ENCODE measurements at places on chromosomes 3 and 15. TPM values are rescaled to one million over a fixed set of nuclear protein-coding genes. Genes with fewer than 3 reads are reported as not detected.

DNA sequence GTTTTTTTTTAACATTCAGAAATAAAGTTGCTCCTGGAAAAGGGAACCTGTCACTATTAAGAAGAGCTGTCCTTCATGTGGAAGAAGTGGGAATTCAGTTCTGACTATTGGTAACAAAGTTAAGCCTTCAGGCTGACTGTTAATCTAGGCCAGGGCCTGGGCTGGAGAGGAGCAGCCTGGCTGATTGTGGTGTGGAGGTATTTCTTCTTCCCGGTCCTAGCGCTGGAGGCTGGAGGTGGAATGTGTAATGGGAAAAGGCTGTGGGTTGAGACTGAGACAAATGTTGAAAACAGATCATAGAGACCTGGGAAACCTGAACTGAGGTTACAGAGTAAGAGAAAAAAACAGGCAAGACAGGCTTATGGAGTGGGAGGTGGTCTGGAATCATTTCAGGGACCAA, 23.8 kb upstream of the SH3BP5 start:
- H3K4me1 ChIP-seq, result peaks cover 14% of the 10 kb centered on the region
- H3K4me3 ChIP-seq, result no peak overlapping the region
- no peaks in the 10 kb centered on the region for H3K36me3 ChIP-seq

DNA sequence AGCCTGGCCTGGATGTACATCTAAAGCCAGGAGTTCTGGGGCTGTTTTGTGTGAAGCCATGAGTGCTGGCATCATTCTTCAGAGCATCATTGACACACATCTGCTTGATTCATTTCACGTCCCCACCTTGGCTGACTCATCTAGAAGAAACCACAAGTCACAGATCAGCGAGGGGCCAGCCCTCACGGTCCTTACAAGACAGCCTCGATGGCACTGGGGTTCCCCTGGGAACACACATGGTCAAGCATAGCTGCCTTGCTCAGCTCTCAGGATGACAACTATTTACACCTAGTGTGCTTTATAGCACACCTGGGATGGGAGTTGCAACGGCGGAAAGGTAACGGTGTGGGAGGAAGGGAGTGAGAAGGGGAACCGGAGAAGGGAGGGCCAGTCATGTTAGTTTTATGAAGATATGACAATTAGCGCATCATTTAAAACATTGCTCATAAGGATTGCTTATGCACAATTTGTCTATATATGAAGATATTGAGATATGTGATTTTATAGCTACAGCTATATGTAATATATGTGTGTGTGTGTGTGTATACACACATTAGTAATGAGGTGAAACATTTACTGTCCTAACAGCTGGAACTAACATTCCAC, 227.1 kb downstream of the RPLP1 start:
- no peak overlapping the region for H3K4me3 ChIP-seq
- H3K27ac ChIP-seq, result no peak overlapping the region
- H3K27me3 ChIP-seq, result no peaks in the 10 kb centered on the region
- H3K4me1 ChIP-seq, result no peaks in the 10 kb centered on the region

DNA sequence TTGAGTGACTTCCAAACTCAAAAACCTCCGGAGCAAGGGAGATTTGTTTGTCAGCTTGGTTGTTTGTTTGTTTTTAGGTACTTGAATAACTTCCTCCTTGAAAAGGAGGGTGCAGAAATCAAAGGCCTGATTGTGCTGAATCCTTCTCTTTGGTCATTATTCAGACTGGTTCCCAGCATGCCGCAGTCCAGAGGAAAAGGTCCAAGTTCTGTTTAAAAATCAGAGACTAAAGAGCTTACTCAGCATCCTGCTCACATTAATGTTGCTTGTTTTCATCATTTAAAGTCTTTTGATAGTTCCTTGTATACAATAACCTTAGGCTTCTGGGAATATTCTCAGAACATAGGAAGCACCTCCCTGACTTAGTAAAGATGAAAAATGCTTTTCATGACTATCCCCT, 982 bp upstream of the SCG3 start:
- H3K4me1 ChIP-seq, result no peaks in the 10 kb centered on the region
- DNase-seq, result no peak
- no peak overlapping the region for H3K27ac ChIP-seq
- H3K27me3 ChIP-seq, result peaks cover 27% of the 10 kb centered on the region

- H3K27ac ChIP-seq, result no peak overlapping the region
- no peaks in the 10 kb centered on the region for H3K36me3 ChIP-seq
- H3K4me1 ChIP-seq, result no peaks in the 10 kb centered on the region
- DNase-seq, result no peak
Measured at GRCh38 chr15:25176616-25176923, 221.8 kb downstream of the SNRPN start.

DNA sequence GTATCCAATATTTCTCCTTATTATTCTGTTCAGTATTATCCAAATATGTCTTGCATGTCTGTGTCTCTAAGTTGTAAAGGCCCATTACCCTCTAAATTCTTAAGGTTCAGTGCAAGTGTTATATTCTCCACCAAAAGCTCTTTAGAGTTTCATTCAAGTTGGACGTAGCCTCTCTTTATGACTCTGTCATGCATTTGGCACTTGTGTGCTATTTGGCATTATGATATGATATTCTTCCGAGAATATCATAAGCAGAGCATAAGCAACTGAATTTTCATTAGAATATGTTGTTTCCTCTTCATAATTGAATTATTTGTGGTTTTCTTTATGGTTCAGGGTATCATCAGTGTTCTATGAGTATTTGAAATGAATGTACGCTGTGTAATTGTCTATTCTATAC, 594.2 kb downstream of the NAALADL2 start:
- no peaks in the 10 kb centered on the region for H3K27me3 ChIP-seq
- DNase-seq, result no peak
- no peaks in the 10 kb centered on the region for H3K36me3 ChIP-seq
- no peak overlapping the region for H3K4me3 ChIP-seq
- no peak overlapping the region for H3K27ac ChIP-seq

DNA sequence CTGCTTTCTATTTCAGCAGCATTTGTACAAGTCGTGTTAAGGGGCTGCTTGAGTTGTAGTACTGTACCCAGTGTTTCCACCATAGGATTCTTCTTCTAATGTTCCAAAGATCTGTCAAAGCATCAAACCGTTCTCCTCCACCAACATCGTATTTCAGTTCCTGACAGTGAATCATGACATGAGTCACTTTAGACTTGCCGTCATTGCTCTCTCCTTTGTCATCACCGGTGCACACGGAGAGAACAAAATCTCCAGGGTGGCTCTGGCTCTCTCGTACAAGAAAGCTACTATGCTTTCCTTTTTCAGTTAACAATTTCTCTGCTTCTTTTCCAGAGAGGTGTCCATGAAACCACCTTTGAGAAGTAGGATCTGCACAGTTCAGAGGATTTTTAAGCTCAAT, 270.9 kb upstream of the CCDC54 start:
- no peaks in the 10 kb centered on the region for H3K27me3 ChIP-seq
- H3K36me3 ChIP-seq, result no peaks in the 10 kb centered on the region
- no peak overlapping the region for H3K27ac ChIP-seq
- H3K4me1 ChIP-seq, result no peaks in the 10 kb centered on the region
- no peak overlapping the region for H3K4me3 ChIP-seq

GRCh38 chr3:195914648-195915473, 6.5 kb upstream of the TNK2 start:
- no peak overlapping the region for H3K4me3 ChIP-seq
- H3K4me1 ChIP-seq, result peaks cover 22% of the 10 kb centered on the region

- no peak overlapping the region for H3K27ac ChIP-seq
- no peaks in the 10 kb centered on the region for H3K27me3 ChIP-seq
- no peaks in the 10 kb centered on the region for H3K36me3 ChIP-seq
- H3K4me3 ChIP-seq, result no peak overlapping the region
- no peaks in the 10 kb centered on the region for H3K4me1 ChIP-seq
Measured at GRCh38 chr3:45332493-45332892, 55.9 kb upstream of the LARS2 start.

GRCh38 chr3:11401434-11401833, 129.2 kb downstream of the ATG7 start:
- H3K27me3 ChIP-seq, result no peaks in the 10 kb centered on the region
- H3K4me1 ChIP-seq, result no peaks in the 10 kb centered on the region
- no peak overlapping the region for H3K4me3 ChIP-seq
- H3K27ac ChIP-seq, result no peak overlapping the region
- no peak for DNase-seq

DNA sequence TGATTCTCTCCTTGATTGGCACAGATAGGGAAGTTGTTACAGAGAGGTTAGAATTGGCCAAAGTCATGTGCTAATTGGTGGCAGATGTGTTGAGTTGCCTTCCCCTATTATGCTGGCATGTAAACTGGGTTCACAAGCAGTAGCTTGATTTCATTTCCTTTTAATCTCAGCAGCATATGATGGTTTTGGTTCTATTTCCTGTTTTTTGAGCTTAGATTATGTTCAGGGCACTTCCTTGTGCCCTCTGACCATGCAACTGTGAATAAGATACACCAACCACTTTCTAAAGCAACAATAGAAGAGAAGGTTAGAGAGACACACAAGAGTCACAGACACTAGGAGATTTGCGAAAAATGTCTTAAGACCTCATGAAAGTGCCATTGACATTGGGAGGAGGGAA, 16.5 kb downstream of the HPS3 start:
- peaks cover 82% of the 10 kb centered on the region for H3K36me3 ChIP-seq
- H3K27me3 ChIP-seq, result no peaks in the 10 kb centered on the region

GRCh38 chr3:132564070-132564465, 33.0 kb upstream of the ACKR4 start:
- H3K27ac ChIP-seq, result no peak overlapping the region
- no peak overlapping the region for H3K4me3 ChIP-seq
- H3K27me3 ChIP-seq, result no peaks in the 10 kb centered on the region
- no peaks in the 10 kb centered on the region for H3K36me3 ChIP-seq
- H3K4me1 ChIP-seq, result no peaks in the 10 kb centered on the region

DNA sequence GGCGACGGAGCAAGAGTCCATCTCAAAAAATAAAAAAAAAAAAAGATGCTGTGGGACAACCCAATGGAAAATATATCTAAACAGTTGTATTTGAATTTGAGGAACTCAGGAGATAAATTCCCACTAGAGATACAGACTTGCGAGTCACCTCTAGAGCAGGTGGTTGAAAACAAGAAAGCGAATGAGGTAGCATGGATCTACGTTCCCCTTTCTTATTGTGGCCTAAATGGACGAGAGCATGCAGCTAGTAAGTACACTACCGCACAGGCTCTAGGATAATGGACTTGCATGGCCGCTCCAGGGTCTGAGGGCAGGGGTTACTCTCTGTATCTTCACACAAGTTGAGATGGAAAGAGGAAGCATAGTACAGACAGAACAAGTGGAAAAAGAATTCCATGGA, 63.5 kb upstream of the TGFBR2 start:
- H3K36me3 ChIP-seq, result no peaks in the 10 kb centered on the region
- no peak for DNase-seq
- no peak overlapping the region for H3K27ac ChIP-seq
- H3K4me1 ChIP-seq, result no peaks in the 10 kb centered on the region
- no peaks in the 10 kb centered on the region for H3K27me3 ChIP-seq
- H3K4me3 ChIP-seq, result no peak overlapping the region

DNA sequence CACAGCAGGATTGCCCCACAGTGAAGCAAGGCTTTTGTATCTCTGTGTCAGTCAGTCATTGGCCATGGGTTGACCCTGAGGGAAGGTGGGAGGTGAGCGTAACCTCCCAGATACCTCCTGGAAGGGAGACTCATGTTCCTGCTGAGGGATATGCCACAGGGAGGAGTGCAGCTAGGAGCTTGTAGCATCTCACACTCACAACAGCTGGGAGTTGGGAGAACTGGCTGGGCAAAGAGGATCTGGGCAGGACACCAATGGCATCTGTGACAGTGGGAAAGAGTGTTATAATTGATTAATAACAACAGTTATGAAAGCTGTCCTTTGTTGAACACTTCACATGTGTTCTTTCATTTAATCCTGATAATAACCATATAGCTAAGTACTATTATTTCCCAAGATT, 171.0 kb downstream of the TLE3 start:
- no peak overlapping the region for H3K4me3 ChIP-seq
- H3K36me3 ChIP-seq, result no peaks in the 10 kb centered on the region
- no peak overlapping the region for H3K27ac ChIP-seq
- no peak for DNase-seq
- no peaks in the 10 kb centered on the region for H3K4me1 ChIP-seq

GRCh38 chr3:177179281-177180067, 17.8 kb downstream of the TBL1XR1 start:
- H3K4me1 ChIP-seq, result no peaks in the 10 kb centered on the region
- H3K36me3 ChIP-seq, result no peaks in the 10 kb centered on the region
- DNase-seq, result no peak
- H3K27me3 ChIP-seq, result no peaks in the 10 kb centered on the region
- no peak overlapping the region for H3K27ac ChIP-seq

- no peak overlapping the region for H3K4me3 ChIP-seq
- no peaks in the 10 kb centered on the region for H3K4me1 ChIP-seq
- H3K27me3 ChIP-seq, result no peaks in the 10 kb centered on the region
- H3K27ac ChIP-seq, result no peak overlapping the region
- no peak for DNase-seq
- H3K36me3 ChIP-seq, result no peaks in the 10 kb centered on the region
Measured at GRCh38 chr3:30547716-30548115, 58.7 kb upstream of the TGFBR2 start.

GRCh38 chr15:54803134-54803808, 393.5 kb downstream of the RSL24D1 start:
- no peaks in the 10 kb centered on the region for H3K36me3 ChIP-seq
- H3K4me1 ChIP-seq, result no peaks in the 10 kb centered on the region
- no peak for DNase-seq
- H3K4me3 ChIP-seq, result no peak overlapping the region

GRCh38 chr3:102229062-102229655, 205.7 kb upstream of the ZPLD1 start:
- H3K27me3 ChIP-seq, result no peaks in the 10 kb centered on the region
- no peaks in the 10 kb centered on the region for H3K36me3 ChIP-seq
- H3K4me1 ChIP-seq, result no peaks in the 10 kb centered on the region
- DNase-seq, result peak; percentile 91

- peaks cover 5% of the 10 kb centered on the region for H3K27me3 ChIP-seq
- no peaks in the 10 kb centered on the region for H3K4me1 ChIP-seq
- H3K4me3 ChIP-seq, result no peak overlapping the region
- H3K36me3 ChIP-seq, result no peaks in the 10 kb centered on the region
Measured at GRCh38 chr3:141656771-141657170, 81.3 kb upstream of the RNF7 start.

- H3K4me3 ChIP-seq, result no peak overlapping the region
- DNase-seq, result peak; percentile 39
- H3K27me3 ChIP-seq, result no peaks in the 10 kb centered on the region
Measured at GRCh38 chr3:72960812-72961518, 35.6 kb upstream of the PPP4R2 start.

DNA sequence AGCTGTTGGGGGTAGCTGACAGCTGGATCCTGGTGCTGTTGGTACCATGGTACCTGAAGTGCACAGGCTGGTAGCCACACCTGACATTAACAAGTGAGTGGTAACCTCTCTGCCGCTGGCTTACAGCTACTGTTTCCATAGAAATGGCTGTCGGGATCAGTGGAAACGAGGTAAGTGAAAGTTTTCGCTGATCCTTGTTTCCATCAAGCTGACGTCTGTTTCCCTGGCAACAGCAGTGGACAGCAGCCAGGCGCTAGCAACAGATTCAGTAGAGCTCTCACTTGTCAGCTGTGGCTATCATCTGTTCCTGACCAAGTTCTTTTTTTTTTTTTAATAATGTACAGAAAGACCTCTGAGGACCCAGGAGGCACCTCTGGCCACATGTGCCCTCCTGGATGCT, 166.2 kb downstream of the CHDH start:
- DNase-seq, result peak; percentile 33
- no peaks in the 10 kb centered on the region for H3K27me3 ChIP-seq
- no peaks in the 10 kb centered on the region for H3K36me3 ChIP-seq
- H3K4me3 ChIP-seq, result no peak overlapping the region
- H3K4me1 ChIP-seq, result no peaks in the 10 kb centered on the region

Gene ZBTB11
- 18.3 TPM for total RNA-seq

Gene CCDC39
- not detected for total RNA-seq

Gene MRPL3
- 95.4 TPM for total RNA-seq

Gene CX3CR1
- 4.4 TPM for total RNA-seq

Gene SHC4
- total RNA-seq, result 36.9 TPM

Gene CMSS1
- 5.5 TPM for total RNA-seq

Gene SLC22A14
- 1.2 TPM for total RNA-seq

Measured in tibial nerve (tissue), 4 donors.